Smooth muscle cell of the umbilical artery (primary cell): ENCODE measurements at places on chromosomes 2 and 18. TPM values are rescaled to one million over a fixed set of nuclear protein-coding genes. Genes with fewer than 3 reads are reported as not detected.

CIDEA gene
- 0.23 TPM in 1 of 2 replicates, not detected in the other for total RNA-seq

CIAO1 gene
- 76.2 and 91.8 TPM in 2 replicates for total RNA-seq

FSHR gene
- total RNA-seq: not detected in 2 replicates

TEX44 gene
- not detected in 2 replicates for total RNA-seq

C2orf78 gene
- total RNA-seq: not detected in 2 replicates

PSD4 gene
- total RNA-seq: 1.2 and 1.8 TPM in 2 replicates
